Stimulated activated CD4-positive, alpha-beta T cell treated with anti-CD3 and anti-CD28 coated beads, Interleukin-4, amount 100 ng/mL, for 4 hours (primary cell): ENCODE measurements at places on chromosomes 16 and 17.

- no peak for DNase-seq
These were observed 286.6 kb upstream of the CCL2 start for GRCh38 chr17:33968350-33969044.

DNA sequence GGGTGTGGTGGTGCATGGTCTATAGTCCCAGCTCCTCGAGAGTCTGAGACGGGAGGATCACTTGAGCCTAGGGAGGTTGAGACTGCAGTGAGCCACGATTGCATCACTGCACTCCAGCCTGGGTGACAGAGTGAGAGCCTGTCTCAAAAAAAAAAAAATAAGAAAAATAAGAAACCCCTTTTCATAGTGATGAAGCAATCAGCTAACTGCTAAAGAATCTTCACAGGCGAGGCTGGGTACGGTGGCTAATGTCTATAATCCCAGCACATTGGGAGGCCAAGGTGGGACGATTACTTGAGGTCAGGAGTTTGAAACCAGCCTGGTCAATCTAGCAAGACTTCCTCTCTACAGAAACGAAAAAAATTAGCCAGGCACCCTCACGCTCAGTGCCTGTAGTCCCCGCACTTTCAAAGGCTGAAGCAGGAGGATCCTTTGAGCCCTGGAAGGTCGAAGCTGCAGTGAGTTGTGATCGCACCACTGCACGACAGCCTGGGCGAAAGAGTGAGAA lies 760 bp downstream of the SLFN12L start:
- peak; percentile 27 for DNase-seq

- no peak for DNase-seq
These were observed 8.2 kb upstream of the FOXN1 start for GRCh38 chr17:28497931-28498330.

GRCh38 chr17:30393911-30394867 lies 15.5 kb downstream of the CPD start:
- DNase-seq = no peak

DNA sequence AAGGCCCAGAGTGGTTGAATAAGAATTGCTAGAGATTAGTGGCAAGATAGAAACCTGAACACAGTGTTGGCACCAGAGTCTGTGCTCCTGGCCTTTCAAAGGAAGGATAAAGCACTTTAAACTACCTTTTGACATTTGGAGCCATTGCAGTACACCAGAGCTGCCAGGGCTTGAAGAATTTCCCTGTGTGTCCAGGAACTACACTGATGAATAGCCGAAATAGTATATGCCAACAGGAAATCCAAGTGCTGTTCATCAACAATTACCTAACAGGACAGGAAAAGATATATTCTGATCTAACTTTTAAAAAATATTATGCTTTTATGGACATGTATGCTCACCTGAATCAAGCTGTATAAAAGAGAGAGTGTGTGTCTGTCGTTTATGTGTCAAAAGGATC lies 5.1 kb downstream of the HEATR6 start:
- no peak for DNase-seq

GRCh38 chr17:58092101-58092796 lies 9.0 kb downstream of the DYNLL2 start:
- no peak for DNase-seq

- no peak for DNase-seq
These were observed 6.4 kb downstream of the LRRC3C start for GRCh38 chr17:39933912-39934311.

GRCh38 chr16:72858665-72859493 lies 189.0 kb downstream of the ZFHX3 start:
- no peak for DNase-seq

GRCh38 chr17:41390411-41390938 lies 6.9 kb downstream of the KRT31 start:
- no peak for DNase-seq

- DNase-seq = no peak
These were observed 141.6 kb downstream of the CDRT15L2 start for GRCh38 chr17:20721171-20721570.

GRCh38 chr17:70295731-70296130 lies 126.4 kb downstream of the KCNJ2 start:
- no peak for DNase-seq
